ENCODE measurements at places on chromosomes 13 and 19. TPM values are rescaled to one million over a fixed set of nuclear protein-coding genes. Genes with fewer than 3 reads are reported as not detected.

Gene B3GNT8
- total RNA-seq, result 3.9 TPM

Gene ZNF439
- 8.1 TPM for total RNA-seq

Gene NTN5
- 0.21 TPM for total RNA-seq

Gene FBXL3
- 89.9 TPM for total RNA-seq

Gene S1PR4
- total RNA-seq, result 1.0 TPM

Gene RGL3
- 0.10 TPM for total RNA-seq

Gene HOMER3
- total RNA-seq, result 30.1 TPM

Gene FREM2
- total RNA-seq, result 25.3 TPM

Gene USHBP1
- 12.3 TPM for total RNA-seq

Gene PEAK3
- total RNA-seq, result not detected

Gene ACTMAP
- total RNA-seq, result 1.3 TPM

Gene BICRA
- total RNA-seq, result 10.8 TPM

Gene MADCAM1
- 1.1 TPM for total RNA-seq

Gene SIGLEC8
- total RNA-seq, result not detected

Gene CD33
- total RNA-seq, result 3.5 TPM

Gene CACNG6
- total RNA-seq, result 22.2 TPM

Gene SOHLH2
- total RNA-seq, result 0.62 TPM

Gene SRRM5
- total RNA-seq, result not detected

Gene SMIM24
- total RNA-seq, result not detected

Gene COMP
- total RNA-seq, result 8.1 TPM

Gene PLPPR3
- total RNA-seq, result 0.31 TPM

Gene KLF5
- total RNA-seq, result 49.3 TPM

Measured in tongue (tissue), 3 donors.